ENCODE measurements at places on chromosomes 6 and 20.

DNA sequence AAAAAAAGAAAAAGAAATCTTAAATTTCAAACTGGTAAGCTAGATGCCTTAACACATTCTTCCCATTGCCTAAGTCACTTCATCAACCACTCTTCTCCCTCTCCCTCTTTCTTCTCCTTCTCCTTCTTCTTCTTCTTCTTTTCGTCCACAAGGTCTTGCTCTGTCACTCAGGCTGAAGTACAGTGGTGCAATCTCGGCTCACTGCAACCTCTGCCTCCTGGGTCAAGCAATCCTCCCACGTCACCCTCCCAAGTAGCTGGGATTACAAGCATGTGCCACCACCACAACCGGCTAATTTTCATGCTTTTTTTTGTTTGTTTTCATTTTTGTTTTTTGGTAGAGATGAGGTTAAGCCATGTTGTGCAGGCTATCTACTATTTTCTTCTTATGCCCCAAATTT is 60.2 kb downstream of the GPR63 start:
- no peak for DNase-seq

DNA sequence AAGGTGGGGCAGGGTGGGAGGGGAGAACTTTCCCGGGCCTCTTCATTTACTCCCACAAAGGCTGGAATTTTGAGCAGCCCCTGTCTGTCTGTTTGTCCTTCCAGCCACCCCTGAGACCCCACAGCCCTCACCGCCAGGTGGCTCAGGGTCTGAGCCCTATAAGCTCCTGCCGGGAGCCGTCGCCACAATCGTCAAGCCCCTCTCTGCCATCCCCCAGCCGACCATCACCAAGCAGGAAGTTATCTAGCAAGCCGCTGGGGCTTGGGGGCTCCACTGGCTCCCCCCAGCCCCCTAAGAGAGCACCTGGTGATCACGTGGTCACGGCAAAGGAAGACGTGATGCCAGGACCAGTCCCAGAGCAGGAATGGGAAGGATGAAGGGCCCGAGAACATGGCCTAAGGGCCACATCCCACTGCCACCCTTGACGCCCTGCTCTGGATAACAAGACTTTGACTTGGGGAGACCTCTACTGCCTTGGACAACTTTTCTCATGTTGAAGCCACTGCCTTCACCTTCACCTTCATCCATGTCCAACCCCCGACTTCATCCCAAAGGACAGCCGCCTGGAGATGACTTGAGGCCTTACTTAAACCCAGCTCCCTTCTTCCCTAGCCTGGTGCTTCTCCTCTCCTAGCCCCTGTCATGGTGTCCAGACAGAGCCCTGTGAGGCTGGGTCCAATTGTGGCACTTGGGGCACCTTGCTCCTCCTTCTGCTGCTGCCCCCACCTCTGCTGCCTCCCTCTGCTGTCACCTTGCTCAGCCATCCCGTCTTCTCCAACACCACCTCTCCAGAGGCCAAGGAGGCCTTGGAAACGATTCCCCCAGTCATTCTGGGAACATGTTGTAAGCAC is 46.0 kb upstream of the TTPAL start:
- DNase-seq: no peak

GRCh38 chr6:134061440-134061839 is 9.0 kb upstream of the SLC2A12 start:
- no peak for DNase-seq

- DNase-seq: no peak
Observed at GRCh38 chr20:3716195-3716834, 3.9 kb upstream of the SIGLEC1 start.

GRCh38 chr6:159969921-159970320 is 1.0 kb downstream of the IGF2R start:
- peak; percentile 73 for DNase-seq

All from GM13977 (cell line).